ENCODE measurements at places on chromosomes 16 and 17.
A peak's percentile ranks its signal among the peaks of the same experiment; 100 is the strongest.

DNA sequence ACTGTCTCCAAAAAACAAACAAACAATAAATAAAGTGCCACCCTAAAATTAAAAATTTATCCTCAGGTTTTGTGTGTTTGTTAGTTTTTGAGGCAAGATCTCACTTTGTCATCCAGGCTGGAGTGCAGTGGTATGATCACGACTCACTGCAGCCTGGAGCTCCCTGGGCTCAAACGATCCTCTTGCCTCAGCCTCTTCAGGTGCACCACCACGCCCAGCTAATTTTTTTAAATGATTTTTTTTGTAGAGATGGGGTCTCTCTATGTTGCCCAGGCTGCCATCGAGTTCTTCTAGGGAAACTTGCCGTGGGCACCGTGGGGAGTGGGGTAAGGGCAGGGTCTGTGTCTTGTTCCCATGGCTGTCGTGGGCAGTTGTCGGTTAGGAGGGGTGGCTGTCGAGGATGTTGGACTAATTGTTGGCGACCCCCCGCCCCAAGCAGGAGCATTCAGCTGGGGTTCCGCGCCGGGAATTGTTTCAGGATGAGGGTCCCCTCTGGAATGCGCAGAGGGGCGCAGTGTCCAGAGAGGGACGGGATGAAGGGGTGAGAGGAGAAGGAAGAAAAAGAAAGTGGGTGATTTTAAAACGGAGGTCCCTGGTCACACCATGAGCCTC lies 1.1 kb upstream of the RNF213 start:
- DNase-seq: no peak

GRCh38 chr16:4583906-4584305 lies 27.8 kb downstream of the C16orf96 start:
- no peak for DNase-seq

- no peak for DNase-seq
These were observed 19.7 kb downstream of the MAP3K3 start for GRCh38 chr17:63641692-63642448.

GRCh38 chr17:80761110-80761871 lies 216.7 kb downstream of the RPTOR start:
- peak; percentile 71 for DNase-seq

DNA sequence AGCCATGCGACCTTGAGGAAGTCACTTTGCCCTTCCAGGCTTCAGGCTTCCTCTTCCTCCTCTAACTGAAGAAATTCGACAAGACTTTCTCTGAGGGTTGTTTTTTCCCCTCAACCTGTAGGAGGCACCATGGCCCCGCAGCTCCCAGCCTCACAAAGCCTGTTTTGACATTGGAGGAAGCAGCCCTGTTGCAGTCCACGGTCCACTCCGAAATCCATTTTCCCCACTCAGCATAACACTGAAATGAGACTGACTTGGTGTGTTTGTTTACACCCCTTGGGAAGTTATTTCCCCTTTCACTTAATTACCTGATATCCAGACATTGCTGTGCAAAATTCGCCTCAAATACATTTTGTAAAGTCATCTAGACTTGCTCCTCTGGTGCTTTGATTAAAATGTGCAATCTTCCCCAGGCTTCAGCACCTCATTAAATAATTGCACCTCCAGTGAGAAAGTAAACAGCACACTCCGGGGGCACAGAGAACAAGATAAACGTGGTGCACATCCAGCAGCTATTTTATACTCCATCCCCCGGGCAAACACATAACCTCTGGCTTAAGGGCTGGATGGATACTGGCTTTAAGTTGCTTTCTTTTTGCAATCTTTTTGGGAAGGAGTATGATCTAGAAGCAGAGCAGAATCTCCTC lies 41.4 kb upstream of the PIRT start:
- no peak for DNase-seq

Measured in NCI-H226 (cell line).